ENCODE measurements at places on chromosomes 1 and 21. TPM values are rescaled to one million over a fixed set of nuclear protein-coding genes. Genes with fewer than 3 reads are reported as not detected.

DNA sequence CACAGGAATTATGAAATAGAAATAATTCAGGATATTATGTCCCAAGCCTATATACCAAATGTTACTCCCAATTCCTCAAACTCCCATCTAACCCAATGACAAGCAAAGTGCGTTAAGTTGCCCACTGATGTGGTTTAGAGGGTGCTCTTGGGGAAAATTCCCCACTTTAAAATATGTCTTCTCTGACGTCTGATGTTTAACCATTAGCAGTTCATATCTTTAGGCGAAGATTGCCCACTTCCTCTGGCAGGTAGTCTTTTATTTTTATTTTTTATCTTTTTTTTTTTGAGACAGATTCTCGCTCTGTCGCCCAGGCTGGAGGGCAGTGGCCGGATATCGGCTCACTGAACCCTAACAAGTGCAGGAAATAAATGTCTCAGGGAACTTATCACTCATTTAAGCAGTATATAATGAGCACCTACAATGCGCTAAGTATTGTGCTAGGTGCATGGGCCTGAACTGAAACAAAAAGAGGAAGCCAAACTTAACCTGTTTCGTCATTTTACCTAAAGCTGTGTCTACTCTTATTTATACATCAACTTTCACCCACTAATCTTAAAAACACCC, 1.3 kb upstream of the LYST start:
- H3K27me3 ChIP-seq: no peaks in the 10 kb centered on the region
- DNase-seq: no peak
- peaks cover 32% of the 10 kb centered on the region for H3K4me1 ChIP-seq

GRCh38 chr1:111183308-111184069, 17.0 kb downstream of the DENND2D start:
- H3K4me3 ChIP-seq: no peak overlapping the region
- no peak for DNase-seq
- H3K27me3 ChIP-seq: no peaks in the 10 kb centered on the region
- H3K27ac ChIP-seq: no peak overlapping the region
- no peaks in the 10 kb centered on the region for H3K4me1 ChIP-seq

Gene ATAD3C
- total RNA-seq: 10.6 TPM

GRCh38 chr1:53735681-53736080, 3.3 kb downstream of the GLIS1 start:
- H3K27me3 ChIP-seq: peaks cover 14% of the 10 kb centered on the region
- H3K27ac ChIP-seq: no peak overlapping the region

Gene WLS
- total RNA-seq: 29.6 TPM

DNA sequence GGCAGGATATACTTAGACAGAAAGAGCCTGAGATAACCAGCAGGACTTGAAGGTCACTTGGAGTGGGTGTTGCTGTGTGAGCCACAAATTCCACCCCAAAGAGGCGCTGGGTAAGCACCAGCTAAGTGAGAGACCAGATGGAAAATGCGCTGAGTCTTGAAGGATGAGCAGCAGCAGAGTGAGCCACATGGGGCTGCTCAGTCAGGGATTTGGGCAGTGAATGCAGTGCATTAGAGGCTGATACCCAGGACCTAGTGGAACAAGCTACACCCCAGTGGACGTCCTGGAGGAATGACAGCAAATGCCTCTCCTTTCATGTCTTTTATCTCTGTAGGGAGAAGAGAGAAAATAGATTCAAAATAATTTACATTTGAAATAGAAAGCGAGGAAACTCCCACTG, 11.3 kb downstream of the GRIK1 start:
- H3K27ac ChIP-seq: no peak overlapping the region
- no peaks in the 10 kb centered on the region for H3K4me1 ChIP-seq
- no peaks in the 10 kb centered on the region for H3K36me3 ChIP-seq
- H3K27me3 ChIP-seq: no peaks in the 10 kb centered on the region
- DNase-seq: no peak

DNA sequence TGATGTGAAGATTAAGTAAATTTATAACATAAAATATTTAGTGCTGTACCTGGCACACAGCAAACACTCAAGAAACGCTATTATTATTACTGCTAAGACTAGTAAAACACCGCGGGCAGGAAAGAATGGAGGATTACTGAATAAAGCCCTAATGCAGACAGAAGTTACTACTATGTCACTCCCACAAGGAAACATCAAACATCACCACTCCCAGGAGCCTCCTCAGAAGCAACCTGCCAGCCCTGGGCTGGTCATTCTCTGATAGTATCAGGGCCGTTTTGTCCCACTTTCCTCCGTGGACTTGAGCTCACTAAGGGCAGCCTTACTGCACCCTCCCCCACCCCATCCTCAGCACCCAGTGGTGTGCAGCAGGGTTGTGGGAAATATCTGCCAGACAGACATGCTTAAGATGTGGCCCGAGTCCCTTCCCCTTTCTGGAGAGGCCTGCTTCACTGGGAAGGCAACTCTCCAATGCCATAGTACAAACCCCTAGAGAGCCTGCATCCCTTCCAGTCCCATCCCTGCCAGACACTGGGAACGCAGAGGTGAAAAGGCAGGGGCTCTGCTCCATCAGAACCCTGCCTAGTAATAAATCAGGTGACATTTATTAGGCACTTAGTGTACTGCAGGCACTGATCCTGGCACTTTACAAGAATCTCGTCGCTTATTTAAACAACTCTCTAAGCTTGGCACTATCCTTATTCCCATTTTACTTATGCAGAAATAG, 41.7 kb upstream of the ECE1 start:
- no peak for DNase-seq
- peaks cover 73% of the 10 kb centered on the region for H3K4me1 ChIP-seq
- no peaks in the 10 kb centered on the region for H3K36me3 ChIP-seq
- no peak overlapping the region for H3K4me3 ChIP-seq
